ENCODE measurements at places on chromosomes 4 and X. TPM values are rescaled to one million over a fixed set of nuclear protein-coding genes. Genes with fewer than 3 reads are reported as not detected.

- DNase-seq = no peak
- no peak overlapping the region for H3K27ac ChIP-seq
- H3K27me3 ChIP-seq = no peaks in the 10 kb centered on the region
- H3K36me3 ChIP-seq = no peaks in the 10 kb centered on the region
- no peak overlapping the region for H3K4me3 ChIP-seq
Measured at GRCh38 chr4:85993641-85994040, 366.2 kb downstream of the MAPK10 start.

DNA sequence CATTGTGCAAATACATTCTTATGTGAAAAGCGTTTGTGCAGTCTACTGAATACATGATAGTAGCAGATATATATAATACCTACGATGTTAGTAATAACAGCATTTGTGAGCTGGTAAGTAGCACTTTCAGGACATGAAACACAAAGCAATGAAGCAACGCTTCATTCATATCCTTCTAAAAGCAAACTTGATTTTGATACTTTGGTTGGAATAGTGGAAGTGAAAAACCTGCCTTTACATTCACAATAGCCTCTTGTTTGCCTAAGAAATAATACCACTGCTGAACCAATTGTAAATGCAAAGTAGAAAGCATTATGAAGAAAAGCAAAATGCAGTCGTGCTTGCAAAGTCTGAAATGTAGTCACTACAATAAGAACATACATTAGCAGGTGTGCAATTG lies 926.3 kb downstream of the FSTL5 start:
- H3K36me3 ChIP-seq = no peaks in the 10 kb centered on the region
- H3K4me1 ChIP-seq = no peaks in the 10 kb centered on the region
- H3K27ac ChIP-seq = no peak overlapping the region
- H3K4me3 ChIP-seq = no peak overlapping the region

DNA sequence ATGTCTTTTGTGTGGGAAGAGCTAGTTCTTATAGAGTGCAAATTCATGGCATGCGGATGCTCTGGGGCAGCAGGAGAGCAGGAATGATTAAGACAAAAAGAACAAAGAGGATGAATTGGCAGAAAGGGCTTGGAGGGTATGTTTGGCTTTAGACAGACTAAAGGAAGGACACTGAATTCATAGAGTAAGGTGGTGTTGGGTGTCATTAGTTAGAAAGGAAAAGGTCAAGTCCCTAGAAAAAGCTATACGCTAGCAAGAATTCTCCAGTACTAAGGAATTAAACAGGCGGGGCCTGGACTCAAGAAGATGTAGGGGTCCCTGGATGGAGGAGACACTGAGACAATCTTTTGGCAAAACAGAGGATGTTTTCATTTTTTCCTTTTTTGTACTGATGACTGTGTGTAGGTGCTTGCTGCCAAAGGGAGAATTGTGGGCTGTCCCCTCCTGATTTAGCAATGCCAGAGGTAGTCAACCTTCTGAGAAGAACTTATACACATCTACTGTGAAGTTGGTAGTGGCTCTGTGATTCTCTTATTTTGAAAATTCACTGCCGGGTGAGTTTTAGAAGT lies 391.0 kb downstream of the SPRY1 start:
- no peak overlapping the region for H3K4me3 ChIP-seq
- DNase-seq = no peak
- no peaks in the 10 kb centered on the region for H3K36me3 ChIP-seq
- H3K27me3 ChIP-seq = no peaks in the 10 kb centered on the region
- H3K4me1 ChIP-seq = peaks cover 9% of the 10 kb centered on the region
- H3K27ac ChIP-seq = no peak overlapping the region

- H3K4me1 ChIP-seq = no peaks in the 10 kb centered on the region
- H3K4me3 ChIP-seq = no peak overlapping the region
- no peak overlapping the region for H3K27ac ChIP-seq
- H3K27me3 ChIP-seq = no peaks in the 10 kb centered on the region
- no peak for DNase-seq
Measured at GRCh38 chr4:61427099-61427817, 227.1 kb downstream of the ADGRL3 start.

GRCh38 chr4:83603129-83603528 lies 67.2 kb downstream of the GPAT3 start:
- no peaks in the 10 kb centered on the region for H3K36me3 ChIP-seq
- no peak for DNase-seq
- H3K4me1 ChIP-seq = no peaks in the 10 kb centered on the region
- peaks cover 1% of the 10 kb centered on the region for H3K27me3 ChIP-seq
- H3K27ac ChIP-seq = no peak overlapping the region

DNA sequence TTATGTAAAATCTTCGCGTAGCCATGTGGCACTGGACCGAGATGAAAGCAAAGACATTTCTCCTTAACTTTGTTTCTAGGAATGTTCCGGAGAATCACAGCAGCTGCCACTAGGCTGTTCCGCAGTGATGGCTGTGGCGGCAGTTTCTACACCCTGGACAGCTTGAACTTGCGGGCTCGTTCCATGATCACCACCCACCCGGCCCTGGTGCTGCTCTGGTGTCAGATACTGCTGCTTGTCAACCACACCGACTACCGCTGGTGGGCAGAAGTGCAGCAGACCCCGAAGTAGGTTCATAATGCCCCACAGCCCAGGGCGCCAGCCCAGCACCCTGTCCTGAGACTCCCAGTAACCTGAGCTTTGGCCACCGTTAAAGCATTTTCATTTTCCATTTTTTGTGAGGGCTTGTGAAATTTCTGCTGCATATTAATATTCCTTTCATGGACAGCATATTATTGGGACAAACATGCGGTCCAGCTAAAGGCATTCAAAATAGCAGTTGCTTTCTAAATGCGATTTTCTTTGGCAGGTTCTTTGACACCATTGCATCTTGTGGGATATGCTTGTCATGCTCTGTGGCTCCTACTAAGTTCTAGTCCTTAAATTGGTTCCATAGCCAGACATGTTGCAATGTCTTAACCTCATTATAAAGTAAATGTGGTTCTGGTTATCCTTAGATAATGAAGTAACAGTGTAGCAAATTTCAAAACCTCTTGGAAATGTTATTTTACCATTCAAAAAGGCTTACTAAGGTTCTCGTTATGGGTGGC lies 49.1 kb upstream of the MSANTD1 start:
- peaks cover 10% of the 10 kb centered on the region for H3K36me3 ChIP-seq
- DNase-seq = no peak
- no peak overlapping the region for H3K27ac ChIP-seq
- H3K4me1 ChIP-seq = no peaks in the 10 kb centered on the region

GRCh38 chr4:78343682-78344081 lies 207.9 kb upstream of the ANXA3 start:
- H3K4me1 ChIP-seq = no peaks in the 10 kb centered on the region
- H3K27ac ChIP-seq = no peak overlapping the region
- peaks cover 12% of the 10 kb centered on the region for H3K36me3 ChIP-seq
- H3K27me3 ChIP-seq = no peaks in the 10 kb centered on the region
- no peak overlapping the region for H3K4me3 ChIP-seq

GRCh38 chr4:65559270-65559669 lies 111.0 kb downstream of the EPHA5 start:
- H3K4me3 ChIP-seq = no peak overlapping the region
- DNase-seq = no peak
- no peaks in the 10 kb centered on the region for H3K36me3 ChIP-seq
- no peaks in the 10 kb centered on the region for H3K4me1 ChIP-seq
- H3K27ac ChIP-seq = no peak overlapping the region

GRCh38 chr4:19123681-19124080 lies 1102.1 kb upstream of the LCORL start:
- DNase-seq = no peak
- no peak overlapping the region for H3K4me3 ChIP-seq

GRCh38 chr4:121698236-121698671 lies 1.5 kb upstream of the ANXA5 start:
- H3K27me3 ChIP-seq = no peaks in the 10 kb centered on the region
- peaks cover 5% of the 10 kb centered on the region for H3K4me1 ChIP-seq
- no peak overlapping the region for H3K27ac ChIP-seq
- DNase-seq = no peak
- no peak overlapping the region for H3K4me3 ChIP-seq

GRCh38 chrX:26597981-26598380 lies 382.0 kb downstream of the MAGEB5 start:
- H3K27ac ChIP-seq = no peak overlapping the region
- H3K4me3 ChIP-seq = no peak overlapping the region
- no peak for DNase-seq
- H3K4me1 ChIP-seq = no peaks in the 10 kb centered on the region
- no peaks in the 10 kb centered on the region for H3K36me3 ChIP-seq

DNA sequence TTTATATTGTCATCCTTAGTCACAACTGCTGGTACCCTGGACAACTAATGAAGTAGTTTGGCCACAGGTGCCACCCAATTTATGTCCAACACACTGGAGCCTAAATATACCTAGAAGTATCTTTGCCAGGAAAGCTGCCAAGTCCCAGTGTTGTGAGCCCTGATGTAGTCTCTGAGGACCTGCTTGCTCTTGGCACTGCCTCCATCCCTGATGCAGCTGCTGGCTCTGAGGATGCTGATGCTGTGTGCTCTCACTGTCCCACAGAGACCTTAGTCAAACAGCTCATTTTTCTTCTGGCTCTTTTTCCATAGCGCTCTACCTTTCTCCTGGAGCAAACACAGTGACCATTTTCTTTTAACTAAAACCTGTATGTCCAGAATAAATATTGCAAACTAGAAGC lies 1535.4 kb upstream of the ADGRL3 start:
- no peak for DNase-seq
- no peak overlapping the region for H3K4me3 ChIP-seq
- no peaks in the 10 kb centered on the region for H3K4me1 ChIP-seq

DNA sequence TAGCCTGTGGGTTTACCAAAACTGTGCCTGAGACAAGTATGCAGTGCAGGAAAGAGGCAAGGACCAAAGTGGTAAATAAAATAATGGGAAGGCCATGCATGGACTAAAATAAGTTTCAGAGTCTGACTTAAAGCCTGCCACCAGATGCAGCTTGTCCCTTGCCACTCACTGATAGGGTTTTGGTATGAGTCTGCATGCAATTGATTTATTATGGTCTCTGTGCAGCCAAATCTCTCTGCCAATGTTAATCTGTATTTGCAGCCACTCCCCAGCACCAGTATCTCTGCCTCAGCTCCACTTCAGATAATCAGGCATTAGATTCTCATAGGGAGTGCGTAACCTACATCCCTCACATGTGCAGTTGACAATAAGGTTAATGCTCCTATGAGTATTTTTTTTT lies 5.5 kb upstream of the FGF2 start:
- DNase-seq = no peak
- H3K36me3 ChIP-seq = no peaks in the 10 kb centered on the region
- no peaks in the 10 kb centered on the region for H3K27me3 ChIP-seq
- no peak overlapping the region for H3K27ac ChIP-seq
- H3K4me3 ChIP-seq = no peak overlapping the region

DNA sequence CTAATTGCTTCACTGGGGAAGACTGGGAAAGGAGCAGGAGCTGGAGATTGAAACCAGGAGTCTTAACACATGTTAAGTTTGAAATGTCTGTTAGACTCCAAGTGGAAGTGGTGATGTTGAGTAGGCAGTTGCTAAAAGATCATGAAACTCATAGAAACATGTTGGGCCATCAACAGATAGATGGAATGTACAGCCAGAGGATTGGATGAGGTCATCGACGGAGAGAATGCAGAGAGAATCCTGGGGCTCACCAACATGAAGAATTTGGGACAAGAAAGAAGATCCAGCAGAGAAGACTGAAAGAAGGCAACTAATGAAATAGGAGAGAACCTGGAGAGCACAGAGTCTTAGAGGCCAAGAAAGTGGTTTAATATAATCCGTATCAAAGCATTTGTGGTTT lies 19.4 kb upstream of the TSPAN5 start:
- no peaks in the 10 kb centered on the region for H3K27me3 ChIP-seq
- peaks cover 3% of the 10 kb centered on the region for H3K4me1 ChIP-seq
- H3K27ac ChIP-seq = no peak overlapping the region
- no peak for DNase-seq
- no peaks in the 10 kb centered on the region for H3K36me3 ChIP-seq

DNA sequence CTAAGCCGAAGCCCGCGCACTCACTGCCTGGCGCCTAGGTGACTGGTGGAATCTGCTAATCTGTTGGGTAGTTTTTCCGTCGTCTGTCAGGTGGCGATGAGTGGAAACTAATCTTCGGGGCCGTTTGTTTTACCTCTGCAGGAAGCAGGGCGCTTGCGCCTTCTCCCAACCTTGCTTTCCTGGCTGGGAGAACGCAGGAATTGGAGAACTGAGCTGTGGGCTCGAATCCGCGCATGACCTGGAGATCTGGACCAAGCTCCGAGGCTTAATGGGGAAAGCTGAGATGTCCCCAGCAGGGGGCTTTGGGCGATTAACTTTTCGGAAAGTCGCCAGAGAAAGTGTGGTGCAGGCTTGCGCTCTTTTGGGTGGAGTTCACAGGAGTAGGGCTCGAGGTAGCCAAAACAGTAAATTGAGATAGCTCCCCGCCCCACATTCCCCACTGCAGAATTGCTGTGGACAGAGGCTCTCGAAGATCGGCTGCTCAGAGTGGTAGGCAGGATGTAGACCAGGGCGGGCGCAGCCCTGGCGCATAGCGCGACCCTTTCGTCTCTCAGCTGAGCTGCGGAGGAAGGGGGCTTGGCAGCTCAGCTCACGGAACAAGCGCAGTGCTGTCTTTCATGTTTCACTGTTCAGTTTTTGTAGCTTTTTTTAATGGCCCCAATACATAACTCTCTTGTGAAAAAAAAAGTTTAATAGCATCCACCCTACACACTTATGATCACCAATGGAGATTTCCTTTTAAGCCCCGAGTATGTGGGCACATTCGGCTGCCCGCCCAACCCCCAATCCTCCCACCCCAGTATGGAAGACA lies 2.7 kb upstream of the FGF5 start:
- no peak overlapping the region for H3K27ac ChIP-seq
- peak overlapping the region; percentile 38 for H3K4me3 ChIP-seq
- peaks cover 75% of the 10 kb centered on the region for H3K27me3 ChIP-seq
- no peaks in the 10 kb centered on the region for H3K36me3 ChIP-seq
- no peak for DNase-seq
- peaks cover 28% of the 10 kb centered on the region for H3K4me1 ChIP-seq

- no peak overlapping the region for H3K27ac ChIP-seq
- no peak for DNase-seq
- no peaks in the 10 kb centered on the region for H3K27me3 ChIP-seq
- no peaks in the 10 kb centered on the region for H3K4me1 ChIP-seq
- H3K36me3 ChIP-seq = no peaks in the 10 kb centered on the region
Measured at GRCh38 chr4:45368832-45369231, 642.5 kb upstream of the GNPDA2 start.

GRCh38 chr4:87856816-87857215 lies 24.0 kb downstream of the MEPE start:
- H3K4me1 ChIP-seq = peaks cover 9% of the 10 kb centered on the region
- no peak overlapping the region for H3K27ac ChIP-seq
- no peaks in the 10 kb centered on the region for H3K27me3 ChIP-seq
- H3K4me3 ChIP-seq = no peak overlapping the region
- no peak for DNase-seq

GRCh38 chrX:8939322-8939721 lies 94.6 kb downstream of the FAM9B start:
- H3K27ac ChIP-seq = no peak overlapping the region
- H3K4me3 ChIP-seq = no peak overlapping the region
- no peaks in the 10 kb centered on the region for H3K27me3 ChIP-seq
- no peak for DNase-seq
- H3K36me3 ChIP-seq = no peaks in the 10 kb centered on the region

The DAPP1 gene
- not detected for total RNA-seq

The TLR3 gene
- total RNA-seq = 2.0 TPM

The CSAG2 gene
- not detected for total RNA-seq

The TLL1 gene
- total RNA-seq = 1.1 TPM

The GAGE2A gene
- not detected for total RNA-seq

The DOCK11 gene
- 12.0 TPM for total RNA-seq

The SOX3 gene
- total RNA-seq = 38.9 TPM

The MAGEE1 gene
- total RNA-seq = 10.2 TPM

The FAT1 gene
- total RNA-seq = 137 TPM

The NUP62CL gene
- 2.6 TPM for total RNA-seq

Data from H1 (cell line).